ENCODE measurements at places on chromosomes 1 and 21.

DNA sequence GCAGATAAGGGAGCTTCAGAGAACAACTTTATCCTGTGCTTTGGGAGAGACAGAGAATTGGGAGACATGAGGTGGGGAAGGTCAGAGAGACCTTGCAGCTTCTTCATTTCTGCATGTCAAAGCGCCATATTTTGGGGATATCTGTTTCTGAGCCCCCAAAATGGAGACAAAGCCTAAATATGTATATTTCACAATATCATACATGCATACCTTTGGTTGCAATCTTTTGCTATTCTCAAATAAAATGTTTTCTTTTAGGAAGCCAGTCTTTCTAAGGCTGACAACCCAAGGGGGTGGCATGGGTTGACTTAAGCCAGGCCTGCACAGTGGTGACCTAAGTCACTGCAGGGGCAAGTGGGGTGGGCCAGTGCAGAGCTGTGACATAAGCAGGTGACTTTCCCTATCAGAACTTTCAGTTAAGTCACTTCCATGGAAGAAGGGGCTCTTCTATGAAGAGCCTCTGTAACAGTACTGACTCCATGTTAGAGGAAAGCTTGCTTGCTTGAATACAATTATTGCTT, 13.9 kb upstream of the MRPL55 start:
- DNase-seq = no peak

GRCh38 chr1:227892489-227893299, 55.0 kb downstream of the WNT9A start:
- no peak for DNase-seq

- no peak for DNase-seq
Observed at GRCh38 chr1:54777431-54777830, 13.1 kb upstream of the PARS2 start.

GRCh38 chr1:3907031-3907534, 7.0 kb upstream of the C1orf174 start:
- DNase-seq = no peak

DNA sequence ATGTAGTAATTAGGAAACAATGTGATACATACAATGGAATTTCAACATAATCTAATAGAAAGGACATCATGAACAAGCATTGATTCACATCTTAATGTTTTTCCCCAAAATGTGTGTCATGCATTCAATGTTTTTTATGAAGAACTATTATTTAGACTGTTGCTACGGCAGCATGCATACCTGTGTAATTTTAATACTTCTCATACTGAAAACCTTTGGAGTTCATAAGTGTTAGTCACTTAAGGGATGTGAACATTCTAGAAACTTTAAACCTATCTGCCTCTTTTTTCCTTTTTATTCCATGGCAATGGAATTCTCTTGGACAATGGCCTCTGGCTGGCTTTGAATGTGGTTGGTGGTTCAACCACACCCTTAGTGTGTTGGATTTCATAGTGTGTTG, 48.6 kb downstream of the TMPRSS15 start:
- DNase-seq = no peak

DNA sequence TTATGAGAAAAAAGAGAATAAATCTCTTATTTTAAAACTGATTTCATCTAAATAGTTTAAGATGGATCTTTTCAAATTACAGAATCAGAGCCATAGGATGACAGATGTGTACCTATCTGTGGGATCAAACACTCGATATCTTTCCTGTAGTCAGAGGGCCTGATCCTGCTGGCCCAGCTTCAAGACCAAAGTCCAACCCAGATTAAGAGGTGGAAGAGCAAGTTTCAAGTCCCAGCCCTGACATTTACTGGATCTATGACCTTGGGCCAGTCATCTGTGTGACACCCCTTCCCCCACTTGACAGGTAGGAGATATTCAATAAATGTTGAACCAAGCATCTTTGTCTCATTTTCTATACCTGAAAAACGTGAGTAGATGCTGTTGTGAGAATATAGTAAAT, 140.7 kb downstream of the FAM78B start:
- DNase-seq = no peak

GRCh38 chr1:233668146-233668724, 54.3 kb downstream of the KCNK1 start:
- no peak for DNase-seq

GRCh38 chr1:161084597-161084988, 4.8 kb downstream of the NECTIN4 start:
- DNase-seq = no peak

GRCh38 chr1:223244366-223245103, 101.5 kb upstream of the TLR5 start:
- no peak for DNase-seq

GRCh38 chr21:25366116-25366515, 241.2 kb downstream of the MRPL39 start:
- no peak for DNase-seq

DNA sequence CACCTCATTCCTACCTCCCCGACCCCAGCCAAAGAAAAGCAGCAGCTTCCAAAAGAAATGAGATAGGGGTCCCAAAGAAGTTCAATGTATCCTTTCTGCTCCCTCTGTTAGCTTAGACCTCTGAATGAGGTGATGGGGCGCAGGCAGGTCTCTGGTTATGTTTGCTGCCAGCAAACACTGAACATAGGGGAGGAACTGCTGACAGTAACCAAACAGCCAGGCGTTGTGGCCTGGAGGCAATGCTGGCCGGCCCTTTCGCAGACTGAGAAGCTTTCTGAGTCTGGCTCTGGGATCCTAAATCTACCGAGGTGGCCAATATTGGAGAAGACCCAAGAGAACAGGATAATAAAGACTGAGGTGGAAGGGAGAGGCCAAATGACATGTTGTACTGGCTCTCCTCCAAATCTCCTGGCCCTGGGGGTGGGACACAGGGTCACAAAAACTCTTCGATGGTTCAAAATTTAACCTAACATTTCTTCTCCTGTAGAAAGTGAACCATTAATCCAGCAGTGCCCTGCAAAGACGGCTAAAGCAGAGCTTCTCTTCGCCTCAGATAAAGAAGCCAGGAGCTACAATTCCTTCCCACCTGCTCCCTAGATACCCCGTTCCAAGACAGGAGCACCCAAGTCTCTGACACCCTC, 19.6 kb downstream of the SSR2 start:
- no peak for DNase-seq

DNA sequence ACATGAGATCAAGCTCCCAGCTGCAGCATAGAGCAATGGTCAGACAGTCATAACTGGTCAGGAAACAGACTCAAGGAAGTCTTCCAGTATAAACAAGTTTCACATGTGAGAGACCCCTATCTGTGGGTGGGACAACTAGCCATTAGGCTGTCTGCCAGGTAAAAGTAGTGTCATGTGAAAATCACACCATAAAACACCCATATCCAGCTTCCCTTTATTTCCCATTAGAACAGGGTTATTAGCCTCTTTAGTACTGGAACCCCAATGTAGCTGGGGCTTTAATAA, 426.7 kb downstream of the KCNT2 start:
- no peak for DNase-seq

DNA sequence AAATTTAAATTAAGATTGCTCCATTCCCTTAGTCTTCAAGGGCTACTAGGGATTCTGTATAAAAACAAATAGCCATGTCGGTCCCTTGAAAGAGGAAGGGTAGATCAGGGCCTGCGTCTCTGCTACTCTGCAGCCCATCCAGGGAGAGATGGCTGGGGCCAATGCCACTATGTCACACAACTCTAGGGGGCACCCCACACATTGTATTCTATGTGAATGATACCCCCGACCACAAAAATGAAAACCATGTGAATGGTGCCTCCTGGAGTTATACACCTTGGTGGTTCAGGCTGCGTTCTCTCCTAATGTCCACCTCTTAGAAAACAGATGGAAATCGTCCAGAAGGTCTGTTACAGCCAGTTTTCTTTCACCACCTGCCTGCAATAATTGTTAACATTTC, 18.0 kb downstream of the PIK3C2B start:
- DNase-seq = no peak

- DNase-seq = no peak
Observed at GRCh38 chr1:31927661-31927980, 10.5 kb downstream of the PTP4A2 start.

GRCh38 chr1:185215911-185216310, 58.9 kb downstream of the SWT1 start:
- no peak for DNase-seq

GRCh38 chr1:11535316-11535715, 56.4 kb downstream of the DISP3 start:
- DNase-seq = no peak

- no peak for DNase-seq
Observed at GRCh38 chr1:227891223-227891954, 56.3 kb downstream of the WNT9A start.

DNA sequence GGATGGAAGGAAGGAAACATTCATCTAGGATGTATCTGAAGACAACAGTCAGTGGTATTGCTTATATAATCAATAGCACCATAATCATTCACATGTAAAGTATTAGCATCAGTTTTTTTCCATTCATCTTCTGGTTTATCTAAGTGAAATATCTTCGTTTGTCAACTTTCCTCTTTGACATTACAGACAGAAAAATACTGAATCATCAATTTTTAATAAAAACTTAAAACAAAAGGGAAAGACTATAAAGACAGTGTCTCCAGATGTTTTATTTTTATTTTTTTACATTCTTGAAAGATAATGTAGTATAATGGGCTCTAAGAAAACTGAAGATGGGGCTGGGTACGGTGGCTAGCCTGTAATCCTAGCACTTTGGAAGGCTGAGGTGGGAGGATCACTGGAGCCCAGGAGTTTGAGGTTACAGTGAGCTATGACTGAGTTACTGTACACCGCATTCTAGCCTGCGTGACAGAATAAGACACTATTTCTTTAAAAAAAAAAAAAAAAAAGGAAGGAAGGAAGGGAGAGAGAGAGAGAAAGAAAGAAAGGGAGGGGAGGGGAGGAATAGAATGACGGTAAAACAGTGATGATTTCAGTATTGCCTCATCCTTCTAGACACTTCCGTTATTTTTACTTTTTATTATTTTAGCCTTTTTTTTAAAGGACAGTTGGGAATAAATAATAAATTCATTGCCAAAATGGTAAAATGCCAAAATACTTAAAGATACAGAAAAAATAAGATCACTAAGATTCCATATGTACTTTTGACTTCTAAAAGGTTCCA, 89.5 kb downstream of the NRIP1 start:
- DNase-seq = no peak

GRCh38 chr1:94304553-94304952, 67.2 kb upstream of the ARHGAP29 start:
- no peak for DNase-seq

GRCh38 chr1:224509907-224510306, 75.3 kb upstream of the WDR26 start:
- no peak for DNase-seq

GRCh38 chr1:19643121-19643520, 990 bp upstream of the NBL1 start:
- peak; percentile 58 for DNase-seq

DNA sequence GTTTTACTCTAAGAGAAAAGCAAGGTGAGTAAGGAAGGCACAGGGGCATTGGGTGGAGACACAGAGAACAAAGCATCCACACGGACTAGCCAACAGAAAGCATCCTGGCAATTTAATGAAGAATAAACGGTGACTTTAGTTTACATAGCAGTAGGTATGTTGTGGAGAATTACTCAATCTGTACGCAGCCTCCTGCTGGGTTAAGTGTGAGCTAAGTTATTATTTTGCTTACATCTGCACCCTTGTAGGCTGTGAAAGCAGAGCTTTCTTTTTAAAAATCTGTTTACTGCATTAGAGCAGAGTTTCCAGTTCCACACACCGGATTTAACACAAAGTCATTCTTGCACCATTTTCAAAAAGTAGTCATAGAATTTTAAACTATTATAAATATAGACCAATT, 144.5 kb downstream of the AKT3 start:
- no peak for DNase-seq

DNA sequence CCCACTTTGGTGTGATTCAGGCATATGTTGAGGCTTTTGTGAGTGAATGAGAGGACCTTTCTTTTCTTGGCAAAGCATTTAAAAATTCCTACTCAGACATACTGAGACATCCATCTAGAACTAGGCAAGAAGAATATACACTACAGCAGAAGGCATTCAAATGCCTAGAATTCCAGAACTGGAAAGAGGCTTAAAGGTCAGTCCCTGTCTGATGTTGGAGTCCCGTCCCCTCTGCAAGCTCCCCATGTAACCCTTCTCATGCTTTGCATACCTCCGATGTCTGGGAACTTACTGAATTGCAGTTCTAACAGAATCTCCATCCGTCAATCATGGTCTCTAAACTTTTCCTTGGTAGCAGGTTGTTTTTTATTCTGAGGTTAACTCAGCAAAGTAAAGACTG, 152.9 kb downstream of the ATP6V1G3 start:
- no peak for DNase-seq

GRCh38 chr21:19640964-19641363, 1237.4 kb upstream of the TMPRSS15 start:
- no peak for DNase-seq

GRCh38 chr1:152347116-152347728, 12.6 kb downstream of the FLG2 start:
- DNase-seq = no peak

DNA sequence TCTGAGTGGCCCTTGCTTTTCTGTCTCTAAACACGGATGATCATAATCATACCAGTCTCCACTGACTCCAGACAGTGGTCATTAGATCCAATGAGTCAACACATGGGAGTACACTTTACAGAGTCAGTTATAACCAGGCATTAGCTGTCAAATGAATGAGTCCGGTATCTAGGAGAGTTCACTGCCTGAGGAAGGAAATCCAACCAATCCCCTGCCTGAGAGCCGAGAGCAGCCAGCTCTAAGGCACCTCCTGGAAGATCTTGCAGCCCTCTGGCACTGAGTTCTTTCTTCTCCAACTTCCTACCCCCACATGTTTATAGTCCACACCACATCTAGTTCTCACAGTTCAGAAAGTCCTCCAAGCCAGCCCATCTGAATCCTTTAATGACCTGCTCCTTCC, 29.4 kb upstream of the RBM15 start:
- DNase-seq = no peak

DNA sequence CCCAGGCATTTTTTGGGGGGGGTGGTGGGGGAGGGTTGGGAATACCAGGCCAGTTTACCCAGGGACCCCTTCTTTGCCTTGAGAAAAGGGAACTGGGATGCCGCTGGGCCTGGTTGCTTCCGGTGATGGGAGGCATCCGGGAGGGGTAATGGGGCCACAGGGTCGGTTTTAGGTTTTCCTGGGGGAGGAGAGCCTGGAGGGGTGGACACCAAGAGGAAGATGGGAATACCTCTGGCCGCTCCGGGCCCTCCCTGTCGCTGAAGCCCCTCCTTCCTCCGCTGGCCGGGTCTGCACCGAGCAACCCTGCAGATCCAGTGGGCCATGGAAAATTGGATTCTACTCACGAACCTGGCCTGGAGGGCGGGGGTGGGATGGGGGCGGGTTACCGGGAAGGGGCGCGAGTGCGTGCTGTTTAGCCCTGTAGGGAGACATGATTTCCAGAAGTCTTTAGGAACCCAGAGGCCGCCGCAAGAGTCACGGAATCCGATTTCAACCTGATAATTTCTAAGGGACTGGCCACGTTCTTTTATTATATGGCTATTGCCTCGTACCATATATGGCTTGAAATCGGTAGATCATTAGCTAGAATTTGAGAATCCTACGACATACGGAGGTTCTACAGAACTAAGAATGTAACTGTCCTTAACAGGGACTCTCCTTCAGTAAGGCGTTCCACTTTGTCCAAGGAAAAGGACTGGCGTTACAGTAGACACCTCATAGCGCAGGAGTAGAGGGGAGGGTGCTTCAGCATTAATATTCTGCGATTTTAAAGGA, 749 bp downstream of the AKIRIN1 start:
- DNase-seq = peak; percentile 89
